ENCODE measurements at places on chromosomes 4 and X.

DNA sequence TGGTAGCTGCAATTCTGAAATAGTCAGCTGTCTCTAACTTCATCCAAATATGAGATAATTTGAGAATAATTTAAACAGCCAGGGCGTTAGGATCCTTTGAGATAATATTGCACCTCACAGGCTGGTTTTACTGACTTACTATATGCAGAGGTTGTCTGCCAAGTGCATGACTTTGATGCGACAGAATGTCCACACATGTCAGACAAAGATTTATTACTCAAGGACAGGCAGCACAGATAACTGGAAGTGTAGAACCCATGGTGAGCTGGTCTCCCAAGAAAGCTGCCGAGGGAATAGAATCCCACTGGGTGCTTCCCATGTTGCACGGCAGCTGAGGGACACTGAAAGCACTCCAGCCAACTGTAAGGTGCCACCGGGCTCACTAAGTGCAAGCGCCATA is 166.2 kb upstream of the GALNTL6 start:
- DNase-seq: no peak

- DNase-seq: peak; percentile 5
These were observed 62.8 kb upstream of the EGFL6 start for GRCh38 chrX:13506574-13506973.

- no peak for DNase-seq
These were observed 215.9 kb upstream of the AADAT start for GRCh38 chr4:170305627-170306026.

- DNase-seq: no peak
These were observed 110.7 kb downstream of the GPR143 start for GRCh38 chrX:9654929-9655328.

GRCh38 chr4:53592122-53592521 is 836 bp upstream of the LNX1 start:
- DNase-seq: no peak

DNA sequence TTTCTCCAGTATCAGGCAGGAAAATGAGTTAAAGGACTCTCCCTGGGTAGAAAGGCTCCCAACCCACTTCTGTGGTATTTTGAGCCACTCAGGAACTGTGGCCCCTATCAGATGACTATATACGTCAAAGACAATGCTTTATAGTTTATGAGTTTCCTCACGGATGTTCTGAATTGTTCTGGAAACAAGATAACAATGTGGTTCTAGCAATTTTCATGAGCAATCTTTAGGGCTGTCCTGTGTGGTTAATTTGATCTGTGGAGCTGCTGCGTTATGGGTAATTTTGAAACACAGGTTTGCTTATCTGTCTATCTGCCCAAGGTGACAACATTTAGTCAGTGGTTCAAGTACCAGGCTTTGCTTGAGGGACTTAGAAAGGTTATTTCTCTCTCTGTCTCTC is 46.7 kb upstream of the IL2 start:
- no peak for DNase-seq

GRCh38 chr4:185654311-185654710 is 119.0 kb upstream of the PDLIM3 start:
- no peak for DNase-seq

DNA sequence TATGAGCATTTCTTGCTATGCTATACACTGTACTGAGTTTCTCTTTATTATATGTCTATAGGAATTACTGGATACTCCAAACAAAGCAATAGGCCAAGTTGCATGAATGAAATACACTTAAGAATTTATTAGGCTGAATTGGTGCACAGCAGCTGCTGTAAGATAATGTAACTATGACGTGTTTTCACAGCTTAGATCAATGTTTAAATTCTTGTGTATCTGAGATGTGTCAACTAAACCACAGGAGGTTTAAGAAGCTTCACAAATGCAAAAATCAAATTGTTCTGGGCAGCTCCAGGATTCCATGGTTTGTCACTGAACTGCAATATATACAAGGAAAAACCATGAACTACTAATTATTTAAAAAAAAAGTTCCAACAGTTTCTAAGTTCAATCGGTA is 156.7 kb downstream of the MAPK10 start:
- DNase-seq: no peak

- no peak for DNase-seq
These were observed 39.7 kb upstream of the OGT start for GRCh38 chrX:71493111-71493613.

DNA sequence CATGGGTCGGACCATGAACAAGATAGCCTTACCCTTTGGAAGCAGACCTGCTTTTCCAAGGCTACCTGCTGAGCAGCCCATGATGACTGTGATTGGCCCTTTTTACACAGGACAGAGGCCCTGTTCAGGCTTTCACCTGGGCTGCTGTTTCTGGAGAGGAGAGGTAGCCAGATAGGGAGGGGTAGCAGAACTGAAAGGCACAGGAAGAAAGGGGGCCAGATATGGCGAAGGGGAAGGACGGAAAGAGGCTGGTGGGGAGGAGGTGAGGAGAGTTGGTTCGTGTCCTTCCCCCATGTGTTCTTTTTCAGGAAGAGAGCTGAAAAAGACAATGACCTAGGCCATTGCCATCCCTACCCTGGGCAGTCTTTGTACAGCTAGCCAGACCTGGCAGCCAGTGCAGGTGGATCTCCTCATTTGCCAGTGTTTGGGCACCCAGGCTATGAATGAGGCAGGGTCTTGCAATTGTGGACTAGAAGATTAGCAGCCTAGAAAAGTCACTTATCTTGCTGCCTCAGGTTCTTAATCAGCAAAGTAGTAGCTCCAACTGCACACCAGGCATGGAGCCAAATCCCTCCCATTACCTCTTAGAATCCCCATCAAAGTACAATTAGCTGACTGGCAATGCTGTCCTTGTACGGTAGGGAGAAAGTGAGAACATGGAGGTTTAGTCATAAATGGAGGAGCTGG is 139.6 kb downstream of the AMMECR1 start:
- DNase-seq: no peak

- DNase-seq: no peak
These were observed 125.2 kb downstream of the STIM2 start for GRCh38 chr4:26985873-26986272.

- DNase-seq: no peak
These were observed 613.3 kb downstream of the BCOR start for GRCh38 chrX:39484159-39485068.

GRCh38 chr4:108982402-108983185 is 219.7 kb upstream of the ETNPPL start:
- no peak for DNase-seq

DNA sequence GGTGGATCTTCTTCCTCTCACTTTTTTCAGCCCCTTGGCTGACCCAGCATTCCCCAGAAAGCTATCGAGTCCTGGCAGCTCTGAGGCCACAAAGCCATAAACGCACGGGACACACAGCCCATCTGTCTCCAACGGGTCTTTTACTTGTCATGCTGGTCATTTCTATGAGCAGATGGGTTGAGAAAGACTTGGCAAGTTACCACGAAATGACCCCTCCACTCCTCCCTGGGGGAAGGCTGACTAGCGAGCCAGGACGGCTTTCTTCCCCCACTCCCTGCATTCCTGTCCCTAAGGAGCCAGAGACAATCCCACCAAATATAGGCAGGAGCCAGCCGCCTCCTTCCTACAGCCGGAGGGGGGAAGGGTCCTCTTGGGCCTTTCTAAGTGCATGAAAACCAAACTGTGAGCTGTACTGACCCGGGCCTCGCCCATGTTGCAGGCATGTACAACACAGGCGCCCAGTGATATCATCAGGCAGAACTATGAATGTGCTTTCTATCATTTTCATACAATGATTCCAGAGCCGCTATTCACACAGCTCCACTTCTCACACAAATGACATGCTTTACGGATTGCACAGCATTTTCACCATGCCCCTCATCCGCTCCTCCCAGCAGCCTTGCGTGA is 28.6 kb downstream of the AFAP1 start:
- no peak for DNase-seq

All from stimulated activated CD8-positive, alpha-beta memory T cell treated with anti-CD3 and anti-CD28 coated beads, Interleukin-4, amount 100 ng/mL, for 4 hours (primary cell).